ENCODE measurements at places on chromosomes 5 and 9.

DNA sequence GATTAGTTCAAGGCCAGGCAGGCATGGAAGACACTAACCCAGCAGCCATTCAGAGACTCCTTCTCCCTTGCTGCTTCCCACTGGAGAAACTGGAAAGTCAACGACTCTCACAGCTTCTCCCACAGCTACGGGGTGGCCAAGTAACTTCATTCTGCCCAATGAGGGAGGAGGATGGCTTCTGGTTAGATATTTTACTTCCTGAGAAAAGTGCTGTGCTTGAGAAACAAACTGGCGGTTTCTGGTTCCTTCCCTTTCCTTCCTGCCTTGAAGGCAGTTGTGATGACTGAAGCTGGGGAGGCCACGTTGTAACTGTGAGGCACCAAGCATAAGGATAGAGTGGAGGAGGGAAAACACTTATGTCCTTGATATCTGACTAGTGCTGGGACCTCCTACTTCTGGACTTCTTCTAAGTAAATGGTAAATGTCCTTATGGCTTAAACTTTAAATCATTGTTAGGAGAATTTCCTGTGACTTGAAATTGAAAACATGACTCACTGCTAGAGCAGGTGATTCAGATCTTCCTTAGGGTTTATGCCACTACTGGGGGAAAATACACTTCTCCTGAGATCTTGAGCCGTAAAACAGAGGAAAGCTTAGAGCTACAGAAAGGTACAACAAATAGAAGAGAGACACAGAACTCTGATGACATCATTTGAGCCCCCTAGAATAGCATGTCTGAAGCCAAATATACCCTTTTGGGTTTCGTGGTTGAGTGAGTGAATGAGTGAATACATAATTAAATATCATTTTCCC, 3.1 kb upstream of the GNPDA1 start:
- peak; percentile 16 for DNase-seq

- DNase-seq, result no peak
These were observed 103.3 kb upstream of the LHFPL2 start for GRCh38 chr5:78751872-78752271.

- DNase-seq, result no peak
These were observed 118.6 kb downstream of the ZSWIM6 start for GRCh38 chr5:61450493-61451279.

GRCh38 chr5:78705826-78706225, 57.3 kb upstream of the LHFPL2 start:
- DNase-seq, result no peak

DNA sequence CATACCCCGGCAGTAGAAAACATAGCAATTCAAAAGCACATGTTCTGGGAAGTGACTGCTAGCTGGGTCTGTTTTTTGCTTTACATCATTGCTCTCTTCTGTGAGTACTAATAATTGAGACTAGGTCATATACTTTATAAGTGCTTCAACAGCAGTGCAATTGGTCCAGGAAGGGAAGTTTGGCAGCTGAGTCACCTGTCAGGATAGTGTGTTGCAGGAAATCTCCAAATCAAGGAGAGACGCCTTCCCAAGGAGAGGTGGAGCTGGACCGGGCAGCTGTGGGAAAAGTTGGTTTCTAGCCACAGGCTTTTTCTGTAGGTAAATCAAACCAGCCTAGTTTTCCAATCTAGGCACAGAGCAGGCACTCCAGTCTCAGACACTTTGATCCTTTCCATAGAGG, 330.1 kb downstream of the ENC1 start:
- DNase-seq, result no peak

DNA sequence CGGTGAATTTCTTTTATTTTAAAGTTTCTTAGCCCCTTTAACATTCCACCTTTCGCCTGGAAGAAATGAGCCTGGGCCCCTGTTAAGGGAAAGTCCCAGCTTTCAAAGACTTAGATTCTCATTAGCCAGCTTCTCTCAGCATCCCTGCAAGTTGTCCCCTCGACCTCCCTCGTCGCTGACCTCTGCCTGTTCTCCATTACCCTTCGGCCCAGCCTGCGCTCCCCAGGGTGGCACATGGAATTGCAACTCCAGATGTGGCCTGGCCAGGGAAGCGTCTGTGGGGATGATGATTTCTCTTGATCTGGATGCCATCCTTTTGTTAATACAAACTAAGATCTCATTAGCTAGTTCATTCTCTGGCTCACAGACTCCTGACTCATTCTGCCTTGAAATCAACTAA, 43.4 kb upstream of the FANCC start:
- no peak for DNase-seq

DNA sequence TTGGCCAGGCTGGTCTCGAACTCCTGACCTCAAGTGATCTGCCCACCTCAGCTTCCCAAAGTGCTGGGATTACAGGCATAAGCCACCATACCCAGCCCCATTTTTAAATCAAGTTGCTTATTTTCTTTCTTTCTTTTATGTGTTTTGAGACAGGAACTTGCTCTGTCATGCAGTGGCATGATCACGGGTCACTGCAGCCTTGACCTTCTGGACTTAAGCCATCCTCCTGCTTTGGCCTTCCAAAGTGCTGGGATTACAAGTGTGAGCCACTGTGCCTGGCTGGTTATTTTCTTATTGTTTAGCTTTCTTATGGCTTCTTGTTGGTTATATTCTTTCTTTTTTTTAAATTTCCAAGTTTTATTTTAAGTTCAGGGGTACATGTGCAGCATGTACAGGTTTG, 79.7 kb upstream of the C5orf63 start:
- DNase-seq, result no peak

DNA sequence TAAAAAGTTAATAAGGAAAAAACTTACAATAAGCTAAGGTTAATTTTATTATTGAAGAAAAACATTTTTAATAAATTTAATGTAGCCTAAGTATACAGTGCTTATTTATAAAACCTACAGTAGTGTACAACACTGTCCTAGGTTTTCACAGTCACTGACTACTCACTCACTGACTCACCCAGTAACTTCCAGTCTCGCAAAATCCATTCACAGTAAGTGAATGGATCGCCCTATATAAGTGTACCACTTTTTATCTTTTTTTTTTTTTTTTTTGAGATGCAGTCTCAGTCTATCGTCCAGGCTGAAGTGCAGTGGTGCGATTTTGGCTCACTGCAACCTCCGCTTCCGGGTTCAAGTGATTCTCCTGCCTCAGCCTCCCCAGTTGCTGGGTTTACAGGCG, 47.7 kb downstream of the FNIP1 start:
- no peak for DNase-seq

DNA sequence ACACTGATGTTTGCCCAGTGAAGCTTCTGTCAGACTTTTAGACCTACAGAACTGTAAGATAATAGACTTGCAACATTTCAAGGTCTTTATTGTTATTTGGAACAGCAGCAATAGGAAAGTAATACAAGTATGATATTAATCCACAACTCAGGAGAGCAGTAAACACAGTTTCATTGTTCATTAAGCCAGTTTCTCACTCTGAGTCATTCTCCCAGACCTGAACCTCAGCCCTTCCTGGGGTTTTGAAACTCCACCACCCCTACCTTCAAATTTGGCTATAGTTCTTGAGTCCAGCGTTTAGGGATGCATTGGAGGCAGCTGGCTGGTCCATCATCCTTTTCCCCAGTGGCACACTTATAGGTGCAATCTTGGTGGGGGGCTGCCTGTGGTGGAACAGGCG, 203.2 kb downstream of the RAB3C start:
- DNase-seq, result no peak

GRCh38 chr5:133876266-133876665, 92.2 kb downstream of the C5orf15 start:
- DNase-seq, result no peak

DNA sequence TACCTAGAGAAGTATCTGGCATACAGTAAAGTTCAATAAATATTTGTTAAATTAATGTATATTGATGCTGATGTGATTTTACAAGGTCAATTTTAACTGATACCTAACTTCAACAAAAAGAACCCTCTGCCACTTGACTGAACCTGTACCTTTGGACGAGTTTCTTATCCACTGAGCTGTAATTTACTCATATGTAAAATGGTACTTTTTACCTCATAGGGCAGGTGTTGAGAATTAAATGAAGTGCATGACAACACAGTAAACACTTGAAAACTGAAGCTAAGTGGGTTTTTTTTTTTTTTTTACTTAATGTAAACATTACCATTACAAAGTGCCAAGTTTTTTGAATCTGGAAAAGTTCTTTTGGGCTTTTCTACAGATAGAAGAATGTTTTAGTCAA, 15.4 kb downstream of the NIPSNAP3B start:
- DNase-seq, result no peak

GRCh38 chr5:133789428-133789827, 177.1 kb upstream of the FSTL4 start:
- DNase-seq, result no peak

- DNase-seq, result no peak
These were observed 41.7 kb upstream of the CLINT1 start for GRCh38 chr5:157900644-157901043.

DNA sequence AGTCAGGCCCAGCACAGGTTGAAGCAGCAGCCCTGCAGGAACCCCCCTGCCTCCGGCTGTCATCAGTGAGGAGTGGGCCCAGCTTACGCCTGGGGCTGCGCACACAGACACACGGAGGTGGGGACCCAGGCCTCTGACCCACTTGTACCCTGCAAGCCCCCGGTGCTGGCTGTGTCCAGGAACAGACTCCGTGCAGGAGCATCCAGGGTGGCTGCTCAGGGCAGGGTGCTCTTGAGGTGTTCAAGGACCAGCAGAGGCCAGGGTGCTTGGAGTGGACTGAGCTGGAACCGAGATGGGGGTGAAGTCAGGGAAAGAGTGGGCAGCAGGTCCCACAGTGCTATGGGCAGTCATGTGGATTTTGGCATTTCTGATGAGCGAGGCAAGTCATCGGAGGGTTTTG, 199.5 kb downstream of the CACNA1B start:
- DNase-seq, result no peak

DNA sequence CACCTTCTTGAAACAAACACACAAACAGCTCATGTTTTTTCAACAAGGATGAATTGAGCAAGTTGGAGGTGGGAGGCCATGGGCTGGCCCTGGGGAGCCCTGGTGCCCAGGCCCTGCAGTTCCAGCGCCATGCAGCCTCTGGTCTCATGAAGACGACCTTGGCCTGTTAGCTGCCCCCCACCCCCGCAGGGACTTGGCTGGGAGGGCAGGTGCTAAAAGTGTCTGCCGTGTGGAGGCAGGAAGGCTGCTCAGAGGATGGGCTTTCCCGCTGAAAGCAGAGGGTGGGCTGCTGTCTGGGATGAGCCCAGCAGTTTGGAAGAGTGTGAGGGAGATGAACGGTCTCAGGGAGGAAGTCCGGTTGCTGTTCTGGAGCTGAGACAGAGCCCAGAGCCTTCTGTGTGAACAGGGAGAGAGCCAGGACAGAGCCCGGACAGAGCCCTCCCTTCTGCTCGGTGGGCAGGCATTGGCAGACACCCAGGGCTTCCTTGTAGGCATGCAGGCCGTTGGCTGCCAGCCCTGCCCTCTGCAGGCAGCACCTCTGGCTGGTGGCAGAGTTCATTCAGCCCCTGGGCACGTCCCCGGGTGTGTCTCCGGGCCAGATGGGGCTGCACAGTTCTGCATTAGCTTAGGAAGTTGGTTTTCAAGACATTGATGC, 18.7 kb downstream of the ROPN1L start:
- DNase-seq, result no peak

DNA sequence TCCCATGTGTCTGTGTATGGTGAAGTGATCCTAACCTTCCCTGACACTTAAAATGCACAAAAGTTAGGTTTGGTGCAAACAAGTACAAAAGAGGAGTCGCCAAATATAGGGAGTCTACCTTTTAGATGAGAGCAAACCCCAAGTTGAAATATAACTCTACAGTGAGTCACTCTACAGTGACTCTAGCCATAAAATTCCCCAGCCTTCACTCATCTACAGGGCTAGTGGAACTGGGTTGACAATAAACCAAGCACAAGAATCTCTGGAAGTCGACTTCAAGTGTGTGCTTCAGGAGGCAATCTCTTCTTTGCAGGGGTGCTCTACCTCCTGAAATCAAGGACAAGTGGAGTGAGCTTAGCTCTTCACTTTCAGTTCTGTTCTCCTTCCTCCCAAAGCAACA, 3.3 kb downstream of the SHISAL2B start:
- no peak for DNase-seq

DNA sequence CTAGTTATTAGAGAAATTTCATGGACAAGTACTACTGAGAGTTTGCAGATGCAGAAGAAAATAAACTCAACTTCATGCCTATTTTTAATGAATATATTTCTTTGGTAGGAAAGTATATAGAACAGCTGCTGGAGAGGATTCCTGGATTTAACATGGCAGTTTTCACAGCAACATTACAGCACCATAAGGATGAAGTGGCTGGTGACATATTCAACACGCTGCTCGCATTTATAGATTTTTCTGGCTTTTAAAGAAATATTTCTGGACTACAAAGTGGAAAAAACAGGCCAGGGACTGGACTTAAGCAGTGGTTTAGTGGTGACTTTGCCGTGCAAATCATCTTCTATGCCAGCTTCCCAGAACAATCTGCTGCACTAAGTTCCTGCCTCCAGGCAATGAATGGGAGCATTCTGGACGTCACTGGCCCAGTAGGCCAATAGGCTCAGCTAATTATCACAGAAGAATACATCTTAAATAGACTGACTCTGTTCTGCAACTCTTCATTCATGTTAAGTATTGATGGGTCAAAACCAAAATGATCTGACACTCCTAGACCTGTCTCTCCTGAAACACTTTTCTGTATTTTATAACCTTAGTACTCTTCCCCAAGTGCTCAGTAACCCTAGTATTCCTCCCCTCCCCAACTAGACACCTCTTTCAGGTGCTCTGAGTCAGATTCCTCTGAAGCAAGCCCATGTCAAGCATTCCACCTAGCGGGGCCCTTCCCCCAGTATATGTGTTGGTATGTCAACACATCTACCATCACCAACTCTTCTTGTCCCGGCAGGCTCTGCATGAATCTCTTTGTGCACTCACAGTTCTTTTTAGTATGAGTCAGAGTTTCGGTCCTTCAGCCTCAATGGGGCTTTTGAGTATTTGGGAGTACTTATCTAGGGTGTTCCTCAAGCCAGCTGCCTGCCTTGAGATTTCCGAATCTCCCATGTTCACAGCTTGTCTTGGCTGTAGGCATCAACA, 625.5 kb downstream of the CHSY3 start:
- DNase-seq, result no peak

- no peak for DNase-seq
These were observed 169.5 kb downstream of the RGS3 start for GRCh38 chr9:113632776-113633590.

- no peak for DNase-seq
These were observed 31.2 kb upstream of the ACTBL2 start for GRCh38 chr5:57513785-57514184.

Measured in CD8-positive, alpha-beta memory T cell (primary cell).